Stimulated activated CD8-positive, alpha-beta memory T cell treated with anti-CD3 and anti-CD28 coated beads, Interleukin-4, amount 100 ng/mL, for 1 hour (primary cell): ENCODE measurements at places on chromosomes 11 and 22.

GRCh38 chr22:28604966-28605761, 74.5 kb downstream of the TTC28 start:
- no peak for DNase-seq

GRCh38 chr11:59267196-59267595, 54.5 kb upstream of the MPEG1 start:
- no peak for DNase-seq

DNA sequence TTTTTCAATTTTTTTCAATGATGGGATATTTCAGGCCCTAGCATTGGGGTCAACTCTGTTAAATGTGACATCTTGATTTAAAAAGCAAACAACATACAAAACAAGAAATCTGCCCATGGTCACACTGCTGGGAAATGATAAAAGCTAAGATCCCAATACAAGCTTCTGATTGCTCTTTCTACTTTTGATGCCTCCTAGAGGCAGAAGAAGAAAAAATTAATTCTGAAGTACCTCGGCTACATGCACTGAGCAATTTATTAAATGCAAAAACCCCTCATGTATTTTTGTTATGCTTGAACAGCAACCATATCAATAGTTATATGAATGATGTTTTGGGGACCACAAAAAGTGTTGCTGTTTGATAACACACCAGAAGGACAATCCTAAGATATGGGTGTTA, 342.1 kb upstream of the NARS2 start:
- no peak for DNase-seq

DNA sequence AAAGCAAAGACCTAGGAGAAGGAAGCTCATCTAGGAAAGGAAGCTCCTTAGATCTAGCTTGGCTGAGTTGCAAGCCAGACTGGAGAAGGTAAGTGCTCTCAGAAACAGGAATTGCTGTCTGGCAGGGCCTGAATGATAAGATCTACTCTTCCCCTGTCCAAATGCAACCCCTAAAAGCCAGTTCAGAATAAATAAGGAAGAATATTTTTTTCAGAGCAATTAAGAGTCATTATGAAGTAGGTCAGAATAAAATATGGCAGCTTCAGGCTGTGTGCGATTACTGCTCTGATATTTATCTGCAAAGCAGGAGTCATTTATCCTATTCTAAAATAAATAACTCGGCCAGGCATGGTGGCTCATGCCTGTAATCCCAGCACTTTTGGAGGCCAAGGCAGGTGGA, 82.1 kb downstream of the PIWIL4 start:
- DNase-seq = no peak

- no peak for DNase-seq
Measured at GRCh38 chr11:45752106-45752505, 52.8 kb upstream of the SLC35C1 start.

DNA sequence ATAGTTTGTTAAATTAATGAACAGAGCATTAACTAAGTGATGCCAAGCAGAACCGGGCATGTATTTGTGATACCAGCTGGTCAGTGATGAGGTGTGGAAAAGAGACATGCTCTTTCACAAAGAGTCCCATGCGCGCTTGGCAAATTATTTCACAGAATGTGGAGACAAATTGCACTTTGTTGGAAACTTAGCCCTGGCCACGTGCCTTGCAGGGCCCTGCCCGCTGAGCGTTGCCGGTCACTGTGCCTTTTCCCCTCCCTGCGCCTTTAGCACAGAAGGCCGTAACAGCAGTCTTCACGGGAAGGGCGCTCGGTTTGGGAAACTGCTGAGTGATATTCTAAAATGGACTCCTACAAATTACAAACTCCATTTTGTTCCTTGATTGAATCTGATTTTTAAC, 235.9 kb downstream of the TBC1D22A start:
- no peak for DNase-seq

- DNase-seq = no peak
Measured at GRCh38 chr11:17613428-17613962, 66.4 kb downstream of the OTOG start.

DNA sequence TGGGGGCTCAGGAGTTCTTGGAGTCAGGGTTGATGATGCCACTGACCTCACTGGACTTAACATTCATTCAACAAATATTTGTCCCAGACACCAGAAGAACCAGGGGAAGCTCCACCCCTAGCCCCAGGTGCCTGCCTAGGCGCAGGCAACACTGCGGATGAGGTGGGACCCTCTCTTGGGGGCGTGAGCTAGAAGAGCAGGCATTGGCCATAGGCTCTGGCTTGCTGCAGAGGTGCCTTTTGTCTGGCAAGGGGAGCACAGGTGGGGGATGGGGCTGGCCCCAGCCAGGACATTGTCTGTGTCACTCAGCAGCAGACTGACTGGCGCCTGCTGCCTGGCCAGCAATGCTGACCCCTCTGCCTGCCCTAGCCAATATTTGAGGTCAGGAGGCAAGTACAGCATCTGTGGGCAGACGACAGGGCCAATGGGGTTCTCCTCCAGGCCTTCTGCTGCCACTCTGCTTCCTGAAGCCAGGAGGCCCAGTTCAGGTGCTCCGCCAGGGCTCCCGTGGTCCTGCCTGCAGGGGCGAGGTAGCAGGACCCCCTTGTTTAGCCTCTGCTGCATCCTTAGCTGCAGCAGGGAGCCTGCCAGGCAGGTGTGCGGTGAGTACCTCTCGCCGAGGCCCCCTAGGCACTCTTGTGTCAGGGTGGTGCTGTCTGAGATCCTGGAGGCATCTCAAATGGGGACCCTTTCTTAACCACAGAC, 4.0 kb downstream of the LINC01488 start:
- no peak for DNase-seq

DNA sequence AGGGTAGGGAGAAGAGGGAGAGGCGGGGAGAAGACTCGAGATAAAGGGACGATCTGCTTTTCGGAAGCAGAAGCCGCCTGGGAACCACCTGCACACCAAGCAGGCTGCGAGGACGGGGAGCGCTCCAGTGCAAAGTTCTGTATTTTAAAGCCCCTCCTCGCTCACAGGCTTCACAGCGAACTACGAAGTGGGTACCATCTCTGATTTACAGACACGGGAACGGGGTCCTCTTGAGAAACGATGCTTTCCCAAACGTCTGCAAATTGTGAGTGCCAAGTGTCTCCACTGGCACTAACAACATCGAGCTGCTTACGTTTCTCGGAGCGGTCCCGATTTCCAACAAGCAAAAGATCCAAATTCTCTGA, 700 bp upstream of the STX3 start:
- no peak for DNase-seq
